Stimulated activated CD4-positive, alpha-beta T cell treated with anti-CD3 and anti-CD28 coated beads, Interleukin-2, amount 100 ng/mL, for 4 hours (primary cell): ENCODE measurements at places on chromosomes 7 and 10.

GRCh38 chr7:103129702-103130549 lies 19.0 kb downstream of the NAPEPLD start:
- no peak for DNase-seq

DNA sequence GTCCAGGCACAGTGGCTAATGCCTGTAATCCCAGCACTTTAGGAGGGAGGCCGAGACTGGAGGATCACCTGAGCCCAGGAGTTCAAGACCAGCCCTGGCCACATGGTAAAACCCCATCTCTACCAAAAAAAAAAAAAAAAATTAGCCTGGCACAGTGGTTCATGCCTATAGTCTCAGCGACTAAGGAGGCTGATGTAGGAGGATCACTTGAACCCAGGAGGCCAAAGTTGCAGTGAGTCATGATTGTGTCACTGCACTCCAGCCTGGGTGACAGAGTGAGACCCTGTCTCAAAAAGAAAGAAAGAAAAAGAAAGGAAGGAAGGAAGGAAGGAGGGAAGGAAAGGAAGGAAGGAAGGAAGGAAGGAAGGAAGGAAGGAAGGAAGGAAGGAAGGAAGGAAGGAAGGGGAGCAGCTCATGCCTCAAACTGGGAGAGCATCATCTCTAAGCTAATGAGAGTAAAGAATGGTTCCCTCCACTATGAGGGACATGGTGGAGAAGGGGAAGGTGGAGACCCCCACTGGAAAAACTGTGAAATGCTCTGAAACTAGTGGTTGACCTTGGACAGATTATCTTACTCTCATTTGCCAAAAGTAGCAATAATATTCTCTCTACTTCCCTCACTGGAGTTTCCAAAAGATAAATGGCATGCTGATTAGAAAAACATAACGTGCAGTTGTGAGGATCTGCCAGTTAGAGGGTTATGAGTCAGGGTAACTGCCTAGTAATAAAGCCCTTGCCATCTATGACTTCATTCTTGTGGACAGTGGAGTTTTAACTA lies 16.8 kb downstream of the GIMAP5 start:
- no peak for DNase-seq

DNA sequence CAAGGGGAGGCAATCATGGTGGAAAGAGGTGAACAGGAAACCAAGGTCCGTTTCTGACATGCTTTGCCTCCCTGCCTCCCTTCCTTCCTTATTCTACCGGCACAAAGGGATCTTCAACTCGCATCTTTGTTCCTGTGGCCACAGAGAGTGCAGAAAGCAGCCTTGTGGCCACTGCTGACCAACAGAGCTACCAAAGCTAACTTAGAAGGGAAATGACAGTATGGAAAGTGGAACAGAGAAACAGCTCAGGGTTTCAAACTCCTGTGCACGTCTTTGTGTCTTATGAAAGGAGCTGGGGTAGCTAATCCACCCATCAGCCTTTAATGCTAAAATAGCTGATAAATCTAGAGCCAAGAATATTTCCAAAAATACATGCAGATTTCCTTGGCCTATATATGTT lies 588.0 kb downstream of the SORCS1 start:
- no peak for DNase-seq

GRCh38 chr10:117441812-117442443 lies 66.7 kb upstream of the PDZD8 start:
- no peak for DNase-seq

GRCh38 chr7:63037242-63037641 lies 961.4 kb upstream of the ZNF722 start:
- DNase-seq: no peak
